ENCODE measurements at places on chromosomes 2 and 18.

DNA sequence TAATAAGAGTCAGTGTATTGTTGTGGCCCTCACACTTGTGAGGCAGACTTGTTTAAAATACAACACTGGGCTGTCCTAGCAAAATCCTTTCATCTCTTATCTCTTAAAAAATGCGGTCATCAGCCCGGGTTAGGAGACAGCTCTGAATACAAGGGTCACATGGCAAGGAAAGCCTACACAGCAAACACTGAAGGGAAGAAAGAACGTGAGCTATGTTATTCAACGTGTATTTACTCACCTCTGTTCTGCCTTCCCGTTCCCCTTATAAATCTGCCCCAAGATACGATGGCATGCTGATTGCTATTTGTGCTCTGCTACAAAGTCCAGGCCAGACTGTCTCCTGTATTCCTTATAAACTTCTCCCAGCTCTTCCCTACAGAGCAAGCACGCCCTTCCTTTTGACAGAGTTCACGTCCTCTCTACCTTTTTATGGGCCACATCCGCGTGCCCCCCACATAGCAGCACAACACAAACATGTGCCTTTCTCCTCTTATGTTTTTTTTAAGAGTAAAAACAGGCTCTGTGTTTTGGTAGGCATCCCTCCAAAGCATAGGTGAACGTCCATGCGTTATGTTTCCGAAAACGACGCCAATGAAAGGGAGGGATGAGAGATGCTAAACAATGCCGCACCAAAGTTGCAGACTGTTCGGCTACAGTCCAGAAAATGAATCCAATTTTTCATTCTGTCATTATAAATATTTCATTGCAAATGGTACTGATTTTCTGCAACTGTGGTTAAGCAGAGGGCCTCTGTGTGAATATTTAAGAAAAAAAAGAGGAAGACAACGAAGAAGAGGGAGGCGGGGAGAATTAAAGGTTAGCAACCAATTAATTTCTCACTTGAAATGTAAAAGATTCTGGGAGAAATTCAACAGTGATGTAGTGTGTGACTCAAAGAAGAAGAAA lies 274.7 kb downstream of the ZNF521 start:
- DNase-seq: no peak
- H3K4me1 ChIP-seq: no peaks in the 10 kb centered on the region
- no peak overlapping the region for H3K27ac ChIP-seq
- H3K27me3 ChIP-seq: peaks cover 2% of the 10 kb centered on the region
- H3K4me3 ChIP-seq: no peak overlapping the region
- no peaks in the 10 kb centered on the region for H3K36me3 ChIP-seq

DNA sequence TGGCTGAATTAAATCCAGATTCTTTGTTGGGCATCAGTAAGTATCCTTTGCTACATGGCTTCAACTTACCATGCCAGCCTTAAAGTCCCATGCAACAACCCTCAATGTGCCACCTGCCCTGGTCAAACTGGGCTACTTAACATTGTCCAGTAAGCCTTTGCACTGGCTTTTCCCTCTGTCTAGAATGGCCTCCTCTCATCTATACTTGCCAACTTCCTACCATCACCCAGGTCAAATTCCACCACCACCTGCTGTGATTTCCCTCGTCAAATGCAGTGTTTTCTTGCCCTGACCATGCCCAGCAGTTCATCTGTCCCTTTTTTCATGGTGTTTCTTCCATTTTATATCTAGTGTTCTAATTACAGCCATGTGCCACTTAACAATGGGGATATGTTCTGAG lies 5.7 kb downstream of the KLHL23 start:
- DNase-seq: no peak
- peaks cover 5% of the 10 kb centered on the region for H3K27me3 ChIP-seq
- H3K27ac ChIP-seq: no peak overlapping the region
- H3K4me3 ChIP-seq: no peak overlapping the region
- H3K4me1 ChIP-seq: peaks cover 4% of the 10 kb centered on the region

DNA sequence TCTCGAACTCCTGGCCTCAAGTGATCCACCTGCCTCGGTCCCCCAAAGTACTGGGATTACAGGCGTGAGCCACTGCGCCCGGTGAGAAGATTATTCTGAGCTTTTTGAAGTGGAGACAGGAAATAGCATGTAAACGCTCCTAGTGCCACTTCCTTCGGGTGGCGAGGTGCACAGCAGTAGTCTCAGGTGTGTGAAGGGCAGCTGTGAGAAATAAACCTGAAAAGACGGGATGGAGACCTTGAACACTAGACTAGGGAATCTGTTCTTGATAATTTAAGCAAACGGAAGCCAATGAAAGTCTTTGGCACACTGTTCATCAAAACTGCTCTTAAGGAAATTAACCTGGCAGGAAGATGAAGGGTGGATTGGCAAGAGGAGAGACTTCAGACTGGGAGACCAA lies 439 bp upstream of the PLEKHH2 start:
- no peaks in the 10 kb centered on the region for H3K36me3 ChIP-seq
- DNase-seq: no peak
- no peak overlapping the region for H3K27ac ChIP-seq
- peaks cover 14% of the 10 kb centered on the region for H3K27me3 ChIP-seq
- peaks cover 15% of the 10 kb centered on the region for H3K4me1 ChIP-seq

DNA sequence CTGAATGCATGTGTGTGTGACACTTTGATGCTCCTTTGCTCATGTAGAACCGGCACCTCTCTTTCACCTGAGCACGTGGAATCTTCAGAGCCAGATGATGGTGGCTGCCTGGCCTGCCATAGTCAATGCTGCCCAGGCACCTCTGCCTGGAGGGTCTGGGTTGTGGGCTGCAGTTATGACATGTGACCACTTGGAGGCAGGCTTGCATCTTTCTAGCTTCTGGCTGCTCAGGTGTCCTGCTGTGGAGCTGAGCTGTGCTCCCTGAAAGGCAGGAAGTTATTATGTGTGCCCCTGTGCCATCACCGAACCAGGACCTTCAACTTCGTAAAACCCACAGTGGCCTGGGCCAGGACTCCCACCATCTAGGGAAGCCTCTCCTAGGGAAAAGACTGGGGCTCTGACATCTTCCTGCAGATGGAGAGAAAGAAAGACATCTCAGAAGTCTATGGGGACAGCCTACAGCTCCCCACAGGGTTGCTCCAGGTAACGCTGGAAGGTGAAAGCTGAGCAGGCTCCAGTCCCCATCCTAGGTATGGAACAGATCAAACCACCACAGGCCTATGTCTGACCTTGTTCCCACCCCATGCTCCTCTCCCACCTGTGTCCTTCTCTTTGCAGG lies 30.2 kb downstream of the PSD4 start:
- H3K27ac ChIP-seq: peak overlapping the region; percentile 11
- DNase-seq: peak; percentile 61
- no peaks in the 10 kb centered on the region for H3K27me3 ChIP-seq
- no peaks in the 10 kb centered on the region for H3K36me3 ChIP-seq
- H3K4me3 ChIP-seq: no peak overlapping the region

- H3K27ac ChIP-seq: peak overlapping the region; percentile 69
- H3K36me3 ChIP-seq: peaks cover 4% of the 10 kb centered on the region
- peaks cover 41% of the 10 kb centered on the region for H3K4me1 ChIP-seq
Measured at GRCh38 chr2:197113275-197113711, 186.8 kb upstream of the PGAP1 start.

DNA sequence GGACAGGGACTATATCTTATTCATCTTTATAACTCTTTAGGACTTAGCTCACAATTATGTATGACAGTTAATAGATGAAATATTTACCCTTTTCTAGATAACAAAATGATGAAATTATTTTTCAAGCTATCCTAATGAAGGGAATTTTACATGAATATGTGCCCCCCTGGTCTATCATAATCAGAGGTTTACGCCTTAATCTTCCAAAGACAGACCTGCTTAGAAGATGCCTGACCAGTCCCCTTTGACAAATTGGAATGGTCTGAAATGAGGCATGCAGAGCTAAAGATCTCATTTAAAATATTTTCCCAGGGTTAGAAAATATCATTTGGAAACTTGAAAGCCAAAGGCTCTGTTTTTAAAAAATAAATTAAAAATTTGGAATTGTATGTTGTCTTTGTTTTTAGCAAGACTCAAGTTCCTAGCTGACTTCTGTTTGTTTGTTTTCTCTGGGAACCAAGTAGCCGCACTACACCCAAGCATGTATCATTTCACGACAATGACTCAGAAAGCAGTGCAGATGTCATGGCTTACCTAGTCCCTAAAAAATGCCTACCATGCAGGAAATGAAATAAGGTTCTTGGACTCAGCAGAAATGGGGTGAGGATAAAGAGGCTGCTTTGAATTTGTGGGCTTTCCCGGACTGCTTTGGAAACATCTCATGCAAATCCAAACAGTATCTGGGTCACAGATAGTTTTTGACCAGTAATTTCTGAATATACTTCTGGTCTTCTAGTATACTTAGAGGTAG lies 162.1 kb downstream of the ZEB2 start:
- no peaks in the 10 kb centered on the region for H3K36me3 ChIP-seq
- H3K27ac ChIP-seq: no peak overlapping the region
- DNase-seq: no peak
- no peaks in the 10 kb centered on the region for H3K27me3 ChIP-seq

DNA sequence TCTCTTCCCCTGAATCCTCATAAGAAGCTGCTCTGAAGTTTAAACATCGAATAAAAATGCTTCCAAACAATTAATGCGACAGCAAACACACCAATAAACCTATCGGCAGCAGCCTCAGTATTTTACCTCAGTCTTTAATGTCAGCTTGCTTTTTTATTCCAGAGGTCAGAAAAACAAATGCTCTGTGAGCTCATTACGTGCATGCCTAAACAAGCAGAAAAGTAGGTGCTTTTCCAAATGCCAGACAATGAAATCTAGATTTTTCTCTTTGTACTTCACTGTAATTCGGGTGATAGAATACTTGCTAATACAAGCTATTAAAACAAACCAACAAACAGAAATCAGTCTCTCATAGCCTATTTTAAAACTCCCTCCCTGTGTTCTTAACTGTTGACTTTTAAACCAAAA lies 381.5 kb downstream of the NRXN1 start:
- no peak for DNase-seq
- no peak overlapping the region for H3K27ac ChIP-seq

DNA sequence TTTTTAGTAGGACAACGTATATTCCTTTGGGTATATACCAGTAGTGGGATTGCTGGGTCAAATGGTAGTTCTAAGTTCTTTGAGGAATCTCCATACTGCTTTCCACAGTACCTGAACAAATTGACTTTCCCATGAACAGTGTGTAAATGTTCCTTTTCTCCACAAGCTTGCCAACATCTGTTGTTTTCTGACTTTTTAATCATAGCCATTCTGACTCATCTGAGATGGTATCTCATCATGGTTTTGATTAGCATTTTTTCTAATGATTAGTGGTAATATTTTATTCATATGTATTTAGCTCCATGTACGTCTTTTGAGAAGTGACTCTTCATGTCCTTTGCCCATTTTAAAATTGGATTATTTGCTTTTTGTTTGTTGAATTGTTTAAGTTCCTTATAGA lies 58.4 kb upstream of the CERS6 start:
- peaks cover 8% of the 10 kb centered on the region for H3K4me1 ChIP-seq
- no peak overlapping the region for H3K27ac ChIP-seq
- DNase-seq: no peak
- no peak overlapping the region for H3K4me3 ChIP-seq

- peaks cover 2% of the 10 kb centered on the region for H3K4me1 ChIP-seq
- peaks cover 9% of the 10 kb centered on the region for H3K36me3 ChIP-seq
- no peak overlapping the region for H3K4me3 ChIP-seq
- no peak overlapping the region for H3K27ac ChIP-seq
- peaks cover 5% of the 10 kb centered on the region for H3K27me3 ChIP-seq
Measured at GRCh38 chr18:23062011-23062410, 73.3 kb upstream of the CABLES1 start.

GRCh38 chr2:142853912-142854311 lies 23.6 kb upstream of the KYNU start:
- no peaks in the 10 kb centered on the region for H3K27me3 ChIP-seq
- no peaks in the 10 kb centered on the region for H3K4me1 ChIP-seq
- DNase-seq: no peak
- H3K4me3 ChIP-seq: no peak overlapping the region
- H3K27ac ChIP-seq: no peak overlapping the region
- H3K36me3 ChIP-seq: no peaks in the 10 kb centered on the region

GRCh38 chr18:1062588-1062987 lies 157.9 kb downstream of the ADCYAP1 start:
- DNase-seq: no peak
- no peaks in the 10 kb centered on the region for H3K27me3 ChIP-seq
- H3K27ac ChIP-seq: no peak overlapping the region
- H3K4me3 ChIP-seq: no peak overlapping the region

DNA sequence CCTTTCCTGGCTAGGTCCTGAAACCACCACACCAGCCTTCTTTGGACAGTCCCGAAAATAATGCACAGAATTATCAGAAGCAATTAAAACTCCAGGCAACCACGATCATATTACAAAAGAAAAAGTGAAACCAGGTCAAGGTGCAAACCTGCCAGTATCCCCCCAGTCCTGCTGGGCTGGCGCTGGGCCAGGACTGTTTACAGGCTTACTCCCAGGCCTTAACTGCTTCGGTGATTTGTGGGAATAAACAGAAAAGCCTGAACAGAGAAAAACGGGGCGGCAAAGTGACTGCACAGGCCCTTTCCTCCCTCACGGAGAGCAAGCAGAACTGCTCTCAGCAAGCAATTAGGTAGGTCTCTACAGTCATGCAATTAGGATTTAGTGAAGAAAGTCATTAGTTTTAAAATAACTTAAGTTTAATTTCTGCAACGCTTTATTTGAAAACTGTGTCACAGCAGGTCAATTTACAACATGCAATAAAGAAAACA lies 1.3 kb downstream of the HDAC4 start:
- no peaks in the 10 kb centered on the region for H3K36me3 ChIP-seq
- peaks cover 7% of the 10 kb centered on the region for H3K27me3 ChIP-seq
- peak overlapping the region; percentile 95 for H3K27ac ChIP-seq
- peak; percentile 53 for DNase-seq

GRCh38 chr2:109084341-109084740 lies 44.7 kb upstream of the SH3RF3 start:
- H3K4me3 ChIP-seq: no peak overlapping the region
- DNase-seq: no peak
- H3K36me3 ChIP-seq: no peaks in the 10 kb centered on the region
- peaks cover 3% of the 10 kb centered on the region for H3K27me3 ChIP-seq
- H3K4me1 ChIP-seq: no peaks in the 10 kb centered on the region

DNA sequence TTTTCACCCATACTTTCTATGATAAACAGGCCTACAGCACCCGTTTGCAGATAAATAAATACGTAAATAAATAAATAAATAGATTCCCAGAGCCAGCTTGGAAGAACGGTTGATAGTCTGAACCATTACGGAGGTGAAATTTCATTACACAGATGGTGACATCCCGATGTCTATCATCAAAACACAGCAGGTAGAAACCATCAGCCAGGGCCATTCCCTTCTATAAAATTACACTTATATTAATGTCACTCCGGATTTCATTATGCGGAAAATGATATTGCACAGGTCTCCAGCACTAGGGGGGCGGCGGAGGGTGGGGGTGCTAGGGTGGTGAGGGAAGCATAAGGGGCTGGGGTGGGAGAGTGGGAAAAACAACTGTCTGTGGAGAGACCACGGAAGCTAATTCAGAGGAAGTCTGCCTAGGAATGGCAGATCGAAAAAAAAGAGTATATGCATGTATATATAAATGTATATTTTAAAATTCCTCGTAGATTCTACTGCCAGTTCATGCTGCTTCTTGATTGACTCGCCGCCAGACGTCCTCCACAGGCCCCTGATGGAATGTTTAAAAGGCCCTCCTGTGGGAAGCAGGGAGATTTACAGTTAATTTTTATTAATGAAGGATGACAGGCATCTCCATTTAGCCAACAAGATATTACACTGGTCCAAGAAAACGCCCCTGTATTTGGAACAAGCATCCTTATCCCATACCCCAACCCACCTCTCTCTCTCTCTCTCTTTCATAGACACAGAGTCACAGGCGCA lies 1906.0 kb upstream of the PIK3C3 start:
- no peak overlapping the region for H3K4me3 ChIP-seq
- no peak overlapping the region for H3K27ac ChIP-seq
- no peak for DNase-seq
- no peaks in the 10 kb centered on the region for H3K27me3 ChIP-seq

Measured in immature natural killer cell (primary cell).